ENCODE measurements at places on chromosomes 11 and 22.

DNA sequence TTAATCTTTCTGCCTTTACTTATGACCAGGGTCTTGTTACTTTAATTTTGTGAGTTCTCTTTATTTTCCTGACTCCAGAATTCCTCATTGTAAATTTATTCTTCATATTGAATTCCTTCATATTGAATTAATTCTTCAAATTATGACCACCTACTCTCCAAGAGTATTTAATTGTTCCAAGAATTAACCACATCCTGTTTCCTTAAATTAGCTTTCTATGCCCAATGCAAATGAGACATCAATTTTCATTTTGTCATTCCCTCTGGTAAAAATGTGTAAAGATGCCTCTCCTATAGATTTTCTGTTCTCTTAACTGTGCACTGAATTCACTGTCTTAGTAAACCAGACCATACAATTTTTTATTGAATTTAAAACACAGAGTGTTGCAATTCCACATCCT is 211.2 kb upstream of the GRIA4 start:
- no peak for DNase-seq

- DNase-seq, result no peak
These were observed 470 bp downstream of the C11orf98 start for GRCh38 chr11:62664405-62665074.

DNA sequence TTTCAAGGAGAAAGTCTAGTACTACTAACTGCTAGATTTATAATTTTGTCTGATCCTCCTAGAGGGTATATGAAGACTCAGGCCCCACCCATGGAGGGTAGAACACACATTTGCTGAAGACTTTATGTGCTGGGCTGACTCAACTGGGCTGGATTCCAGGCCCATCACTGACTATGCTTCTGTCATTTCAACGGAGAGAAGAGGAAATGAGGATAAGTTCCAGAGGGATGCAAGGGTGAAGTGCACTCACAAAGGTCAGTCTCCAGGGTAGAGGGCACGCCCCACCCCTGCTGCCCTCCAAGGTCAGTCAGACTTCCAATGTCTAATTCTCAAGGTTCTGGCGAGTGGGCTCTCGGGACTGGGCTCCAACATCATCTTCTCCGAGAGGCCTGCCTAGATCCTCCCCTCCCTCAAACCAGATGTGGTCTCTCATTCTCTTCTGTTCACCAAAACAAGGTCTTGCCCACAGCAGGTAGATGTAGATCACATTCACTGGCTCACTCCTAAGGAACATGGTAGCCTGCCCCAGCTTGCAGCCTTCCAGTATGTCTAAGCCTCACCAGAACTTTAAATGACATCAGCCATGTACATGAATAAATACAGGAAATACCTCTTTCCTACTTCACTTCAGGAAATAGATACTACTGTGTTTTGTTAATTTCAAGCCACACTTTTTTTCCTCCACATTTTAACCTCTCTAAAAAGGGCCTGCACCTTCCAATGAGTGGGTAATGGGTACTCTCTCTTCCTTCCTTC is 7.3 kb upstream of the C11orf86 start:
- DNase-seq, result no peak

DNA sequence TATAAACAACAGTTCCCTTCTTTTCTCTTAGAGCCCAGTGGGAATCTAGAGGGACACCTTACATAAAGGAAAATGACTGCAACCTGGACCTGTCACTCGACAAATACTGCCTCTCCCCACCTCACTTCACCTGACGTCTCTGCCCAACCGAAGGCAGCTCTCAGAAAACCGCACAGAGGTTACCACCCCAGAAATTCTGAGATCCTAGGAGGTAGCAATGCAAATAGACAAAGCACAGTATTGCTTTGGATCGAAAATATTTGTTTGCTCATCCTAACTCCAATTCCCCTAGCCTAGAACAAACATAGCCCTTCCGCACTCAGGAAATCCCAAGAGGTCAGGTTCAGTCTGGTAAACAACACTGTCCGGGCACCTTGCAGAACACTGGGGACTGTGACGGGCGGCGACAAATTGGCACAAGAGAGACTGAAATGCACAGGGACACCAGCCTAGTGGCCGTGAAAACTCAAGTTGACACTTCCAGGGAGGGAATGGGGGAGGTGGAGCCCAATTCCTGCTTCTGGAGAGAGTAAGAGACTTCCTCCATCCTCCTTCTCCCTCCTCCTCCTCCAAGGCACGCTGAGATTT is 420 bp upstream of the TRIM44 start:
- DNase-seq, result no peak

DNA sequence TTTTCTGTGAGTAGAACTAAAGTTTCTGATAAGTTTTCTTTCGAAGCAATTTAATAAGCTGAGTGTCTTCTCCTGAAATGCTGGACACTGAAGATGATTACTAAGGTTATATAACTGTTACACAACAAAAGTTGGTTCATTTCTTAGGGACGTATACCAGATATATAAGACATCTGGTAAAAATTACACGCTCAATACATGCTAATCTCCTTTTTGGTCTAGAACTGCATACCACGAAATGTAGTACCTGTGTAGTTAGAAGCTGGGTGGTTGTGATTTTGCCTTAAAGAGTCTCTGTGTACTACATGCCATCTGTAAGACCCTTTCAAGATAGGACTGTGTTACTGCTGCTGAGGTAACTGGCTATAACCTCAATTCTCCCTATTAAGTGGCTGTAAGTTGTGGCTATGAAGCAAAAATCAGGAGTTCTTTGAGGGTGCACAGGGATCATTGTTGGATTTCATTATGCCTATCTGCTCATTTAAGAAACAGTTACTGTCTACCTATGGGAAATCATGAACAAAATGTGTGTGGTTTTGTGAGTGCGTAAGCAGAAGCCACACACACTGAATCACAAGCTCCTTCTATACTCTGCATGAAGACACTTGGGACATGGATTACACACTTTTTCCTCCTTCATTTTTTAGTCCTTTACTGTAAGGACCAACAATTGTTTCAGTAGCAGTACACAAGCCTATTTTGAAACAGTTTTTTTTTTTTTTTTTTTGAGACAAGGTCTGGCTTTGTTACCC is 195.9 kb downstream of the SWAP70 start:
- DNase-seq, result no peak

GRCh38 chr11:123560006-123560405 is 94.4 kb downstream of the SCN3B start:
- no peak for DNase-seq

DNA sequence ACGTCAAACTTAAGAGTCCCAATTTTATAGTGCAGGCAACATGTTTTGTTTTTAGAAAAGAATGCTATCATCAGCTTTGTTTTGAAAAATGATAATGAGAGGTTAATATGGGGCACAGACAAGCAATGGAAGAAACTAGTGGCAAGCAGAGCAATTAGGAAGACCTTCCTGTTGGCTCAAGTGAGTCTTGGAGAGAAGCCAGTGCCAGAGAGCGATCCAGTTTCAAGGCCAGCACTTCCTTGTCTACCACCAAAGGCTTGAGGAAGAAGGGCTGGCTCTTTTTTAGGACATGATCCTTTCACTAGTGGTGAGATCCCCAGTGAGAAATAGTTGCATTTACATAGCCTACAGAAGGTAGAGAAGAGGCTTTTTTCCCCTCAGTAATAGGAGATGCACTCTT is 1340.7 kb downstream of the LRRC4C start:
- no peak for DNase-seq

DNA sequence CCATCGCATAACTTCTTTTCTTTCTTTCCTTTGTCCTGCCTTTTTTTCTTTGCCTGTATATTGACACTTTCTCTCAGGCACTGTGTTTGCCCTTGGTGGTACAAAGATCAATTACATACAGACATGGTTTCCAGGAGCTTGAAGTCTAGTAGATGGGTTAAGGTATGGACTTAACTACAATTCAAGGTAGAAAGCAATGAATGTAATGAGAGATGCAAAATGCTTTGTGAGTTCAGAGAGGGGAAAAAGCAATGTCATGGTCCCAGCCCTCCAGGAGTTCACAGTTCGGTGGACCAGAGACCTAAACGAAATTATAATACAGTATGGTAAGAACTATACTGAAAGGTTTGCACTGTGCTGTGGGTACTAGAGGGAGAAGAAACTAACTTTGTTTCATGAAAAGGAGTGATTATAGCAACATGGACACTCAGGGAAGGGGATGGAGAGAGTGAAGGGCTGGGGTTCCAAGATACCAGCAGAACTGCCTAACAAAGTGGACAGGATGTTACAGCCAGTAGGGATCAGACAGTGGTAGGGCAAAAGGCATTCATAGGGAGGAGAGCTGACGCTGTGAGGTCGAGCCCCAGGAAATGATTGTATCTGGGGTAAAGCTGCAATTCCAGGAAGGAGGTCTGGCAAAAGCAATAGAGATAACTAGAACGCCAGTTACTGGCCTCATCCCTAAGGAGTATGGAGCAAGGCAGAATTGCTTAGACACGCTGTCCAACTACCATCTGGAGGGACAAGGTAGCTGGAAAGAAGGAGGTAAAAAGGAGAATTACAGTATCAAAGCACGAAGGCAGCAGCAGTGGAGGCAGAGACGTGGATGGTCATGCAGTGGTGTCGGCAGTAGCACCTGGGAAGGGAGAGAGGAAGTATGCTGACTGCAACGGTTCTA is 158.3 kb upstream of the MTMR2 start:
- no peak for DNase-seq

DNA sequence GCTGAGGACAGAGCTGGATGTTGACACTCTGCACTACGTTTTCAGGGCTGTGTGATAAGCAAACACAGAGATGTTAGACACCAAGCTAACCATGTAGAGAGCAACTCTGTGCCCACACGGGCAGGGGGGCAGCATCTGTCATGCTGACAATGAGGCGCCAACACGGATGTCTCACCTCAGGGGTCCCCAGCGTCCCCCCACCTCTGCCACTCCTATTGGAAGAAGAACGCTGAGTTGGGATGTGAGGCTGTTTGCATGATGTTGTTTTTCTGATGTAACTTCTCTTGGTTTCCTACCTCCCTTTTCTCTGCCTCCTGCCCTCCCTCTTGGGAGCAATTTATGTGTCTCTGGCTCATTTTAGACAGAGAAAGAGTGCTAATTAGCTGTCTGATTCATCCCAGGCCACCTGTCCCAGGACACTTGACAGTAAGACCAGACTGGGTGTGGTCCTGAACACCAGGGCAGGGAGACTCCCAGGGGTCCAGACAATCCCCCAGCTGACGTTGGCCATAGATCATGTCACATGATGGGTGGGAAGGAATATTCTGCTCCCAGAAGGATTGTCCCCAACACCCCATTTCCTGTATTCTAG is 89.2 kb upstream of the NCAM1 start:
- DNase-seq, result no peak

- DNase-seq, result no peak
These were observed 7.3 kb downstream of the TRIM34 start for GRCh38 chr11:5631969-5632635.

DNA sequence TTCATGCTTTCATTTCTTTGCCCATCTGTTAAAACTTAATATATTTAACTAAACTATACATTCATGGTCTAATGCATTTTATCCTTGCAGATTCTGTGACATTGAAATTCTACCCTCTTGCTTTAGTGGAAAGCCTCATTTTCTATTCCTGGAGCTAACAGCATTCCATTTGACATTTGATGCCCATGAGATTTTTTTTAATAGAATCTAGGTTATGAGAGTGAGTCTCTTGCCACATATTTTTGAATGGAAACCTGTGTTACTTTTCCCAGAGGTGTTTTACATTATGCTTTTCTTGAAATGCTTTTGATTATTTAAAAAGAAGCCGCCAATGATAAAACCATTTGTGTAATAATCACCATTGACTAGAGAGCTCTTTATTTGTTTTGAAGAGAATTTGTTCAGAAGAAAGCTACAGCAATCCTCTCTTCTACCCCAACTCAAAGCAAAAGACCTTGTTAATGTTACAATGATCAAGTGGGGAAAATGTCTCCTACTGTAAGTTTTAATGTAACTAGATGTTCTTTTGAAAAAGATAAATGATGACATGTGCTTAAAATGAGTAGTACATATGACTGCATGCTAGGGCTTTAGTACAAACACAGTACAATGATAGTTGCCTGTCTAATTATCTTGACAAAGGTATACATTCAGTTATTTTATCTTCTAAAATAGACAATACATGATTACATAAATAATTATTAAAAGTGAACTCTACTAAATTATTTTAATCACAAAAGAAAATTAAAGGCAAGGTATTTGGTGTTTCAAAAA is 67.3 kb downstream of the GAS2 start:
- DNase-seq, result no peak

- DNase-seq, result no peak
These were observed 1127.1 kb upstream of the CNTN5 start for GRCh38 chr11:97893612-97894011.

DNA sequence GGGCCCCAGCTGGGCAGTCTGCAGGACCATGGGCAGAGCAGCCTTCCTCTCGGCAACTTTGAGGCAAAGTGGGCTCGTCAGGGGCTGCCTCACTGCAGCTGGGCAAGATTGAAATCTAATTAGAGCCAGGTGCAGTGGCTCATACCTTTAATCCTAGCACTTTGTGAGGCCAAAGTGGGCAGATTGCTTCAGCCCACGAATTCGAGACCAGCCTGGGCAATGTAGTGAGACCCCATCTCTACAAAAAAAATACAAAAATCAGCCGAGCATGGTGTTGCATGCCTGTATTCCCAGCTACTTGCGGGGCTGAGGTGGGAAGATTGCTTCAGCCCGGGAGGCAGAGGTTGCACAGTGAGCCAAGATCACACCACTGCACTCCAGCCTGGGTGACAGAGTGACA is 34.2 kb downstream of the ARHGAP8 start:
- no peak for DNase-seq

- DNase-seq, result no peak
These were observed 112.7 kb downstream of the FAR1 start for GRCh38 chr11:13781153-13781552.

DNA sequence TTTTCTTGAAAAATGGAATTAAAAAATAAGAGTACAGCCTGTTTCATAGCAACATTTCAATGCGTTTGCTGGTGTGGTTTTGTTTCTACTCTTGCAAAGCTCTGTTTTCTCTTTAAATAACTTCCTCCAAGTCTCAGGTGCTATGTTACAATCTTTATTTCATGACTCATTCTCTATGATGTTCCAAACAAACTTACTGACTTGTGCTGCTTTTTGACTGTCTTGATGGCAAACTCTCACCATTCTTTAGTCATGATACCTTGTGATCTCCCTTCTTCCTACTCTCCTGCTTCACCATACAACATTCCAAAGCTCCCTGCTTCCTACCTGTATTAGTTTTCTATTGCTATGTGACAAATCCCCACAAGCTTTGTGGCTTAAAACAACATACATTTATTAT is 166.1 kb downstream of the C11orf91 start:
- no peak for DNase-seq

DNA sequence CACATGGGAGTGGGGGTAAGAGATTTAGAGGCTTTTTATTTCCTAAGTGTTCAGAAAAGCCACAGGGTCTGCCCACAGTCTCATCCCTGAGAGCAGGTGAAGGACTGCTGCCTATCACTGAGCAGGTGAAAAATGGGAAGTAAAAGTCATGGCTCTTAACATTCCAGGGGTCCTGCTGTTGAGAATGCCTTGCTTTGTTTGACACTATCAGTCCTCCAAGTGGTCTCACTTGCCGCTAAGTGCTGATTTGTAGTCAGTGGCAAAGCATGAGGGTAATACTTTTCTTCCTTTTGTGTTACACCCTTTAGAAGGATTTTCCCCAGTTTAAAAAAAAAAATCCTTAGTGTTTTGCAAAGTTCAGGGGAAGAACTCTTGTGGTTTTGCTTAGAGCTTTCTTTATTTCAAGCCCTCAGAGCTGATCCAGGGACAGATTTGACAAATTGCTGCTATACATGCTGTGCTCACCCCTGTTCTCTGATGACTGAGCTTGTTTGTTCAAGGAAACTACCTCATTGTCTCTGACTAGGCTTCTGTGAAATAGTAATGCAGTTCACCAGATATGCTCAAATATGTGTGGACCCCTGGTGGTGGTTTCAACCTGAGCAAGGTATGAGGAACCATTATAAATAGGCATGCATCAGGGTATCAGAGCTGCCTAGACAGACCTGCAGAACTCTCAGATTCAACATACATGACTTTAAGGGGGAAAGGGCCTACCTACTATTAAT is 141.0 kb downstream of the ARHGAP42 start:
- no peak for DNase-seq

All from stimulated activated CD4-positive, alpha-beta T cell treated with anti-CD3 and anti-CD28 coated beads, Interleukin-1b, Interleukin-23, amount 100 ng/mL, for 1 hour (primary cell).